IPS-NIHi11 (cell line): ENCODE measurements at places on chromosomes 11 and 22.
A peak's percentile ranks its signal among the peaks of the same experiment; 100 is the strongest.

GRCh38 chr11:118108513-118108912 is 21.8 kb upstream of the SMIM35 start:
- DNase-seq, result peak; percentile 50

- no peak for DNase-seq
Measured at GRCh38 chr22:46546466-46547178, 9.2 kb upstream of the CELSR1 start.

GRCh38 chr22:17637490-17638181 is 921 bp upstream of the BCL2L13 start:
- DNase-seq, result no peak

DNA sequence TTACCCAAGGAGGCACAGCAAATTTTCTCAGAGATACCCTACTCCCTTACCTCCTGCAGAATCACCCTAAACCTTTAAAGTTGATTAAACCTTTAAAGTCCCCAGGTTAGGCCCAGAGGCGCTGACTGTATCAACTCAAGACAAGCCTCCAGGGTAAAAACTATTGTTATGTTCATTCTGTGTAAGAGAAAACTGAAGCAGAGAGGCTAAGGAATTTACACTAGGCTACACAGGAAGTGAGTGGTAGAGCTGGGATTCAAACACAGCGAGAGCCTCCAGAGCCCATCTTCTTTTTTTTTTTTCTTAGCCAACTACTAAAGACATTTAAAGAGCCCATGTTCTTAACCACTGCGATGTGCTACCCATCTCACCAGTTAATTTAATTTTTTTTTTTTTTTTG is 56.3 kb upstream of the GRK3 start:
- no peak for DNase-seq

GRCh38 chr11:20003351-20003750 is 156.9 kb downstream of the DBX1 start:
- no peak for DNase-seq

DNA sequence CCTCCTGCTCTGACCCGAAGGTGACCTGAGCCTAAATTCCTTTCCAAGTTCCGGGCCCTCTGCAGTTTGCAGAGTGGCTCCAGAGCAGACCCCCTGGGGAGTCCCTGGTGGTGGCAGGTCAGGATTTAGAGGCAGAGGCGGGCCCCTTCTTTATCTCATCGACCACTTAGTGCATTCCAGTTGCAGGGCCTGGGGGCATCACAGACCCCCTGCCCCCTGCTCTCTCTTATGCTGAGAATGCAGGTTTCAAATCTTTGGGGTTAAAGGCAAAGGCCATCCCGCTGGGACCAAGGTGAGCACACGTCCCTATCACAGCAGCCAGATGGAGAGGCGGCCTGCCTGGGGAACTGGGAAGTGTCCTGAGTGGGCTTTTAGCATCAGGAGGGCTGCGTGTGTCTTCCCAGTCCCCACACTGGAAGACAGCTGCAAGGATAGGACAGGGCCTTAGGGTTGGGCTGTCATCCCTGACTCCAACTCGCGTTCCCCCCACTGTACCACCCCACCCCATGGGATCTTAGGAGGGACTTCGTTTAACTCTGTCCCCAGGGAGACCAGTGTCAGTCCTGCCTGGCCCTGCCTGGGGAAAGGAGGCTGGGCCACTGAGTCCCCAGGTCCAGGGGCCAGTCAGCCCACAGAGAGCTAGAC is 11.3 kb downstream of the DERL3 start:
- no peak for DNase-seq

- DNase-seq, result peak; percentile 85
Measured at GRCh38 chr11:76208438-76209374, 2.4 kb upstream of the WNT11 start.

GRCh38 chr11:74691755-74692154 is 39.5 kb downstream of the CHRDL2 start:
- DNase-seq, result no peak

DNA sequence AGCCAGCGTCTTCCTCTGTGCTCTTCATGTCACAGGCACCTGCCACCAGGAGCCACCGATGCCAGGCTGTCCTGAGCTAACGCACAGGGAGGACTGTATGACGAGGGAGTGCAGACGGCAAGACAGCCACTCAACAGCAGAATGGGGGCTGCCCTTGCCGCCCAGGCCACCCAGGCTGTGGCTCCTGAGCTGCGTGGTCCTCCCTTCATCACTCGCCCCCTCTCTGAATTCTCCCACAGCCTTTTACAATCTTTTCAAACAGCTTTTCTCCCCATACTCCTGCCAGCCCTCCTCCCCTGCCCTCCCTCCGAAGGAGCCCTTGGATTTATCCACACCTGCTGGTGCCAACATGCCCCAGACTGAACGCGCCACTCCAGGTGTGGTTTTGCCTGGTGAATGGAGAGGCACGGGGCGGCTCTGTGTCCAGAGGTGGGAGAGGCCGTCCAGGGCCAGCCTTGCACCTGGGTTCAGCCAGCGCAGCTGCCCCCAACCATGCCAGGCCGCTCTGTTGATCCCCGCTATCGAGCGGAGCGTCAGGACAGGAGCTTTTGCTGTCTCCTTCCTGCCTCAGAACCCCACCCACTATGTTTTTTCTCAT is 22.0 kb downstream of the OVOL1 start:
- no peak for DNase-seq

DNA sequence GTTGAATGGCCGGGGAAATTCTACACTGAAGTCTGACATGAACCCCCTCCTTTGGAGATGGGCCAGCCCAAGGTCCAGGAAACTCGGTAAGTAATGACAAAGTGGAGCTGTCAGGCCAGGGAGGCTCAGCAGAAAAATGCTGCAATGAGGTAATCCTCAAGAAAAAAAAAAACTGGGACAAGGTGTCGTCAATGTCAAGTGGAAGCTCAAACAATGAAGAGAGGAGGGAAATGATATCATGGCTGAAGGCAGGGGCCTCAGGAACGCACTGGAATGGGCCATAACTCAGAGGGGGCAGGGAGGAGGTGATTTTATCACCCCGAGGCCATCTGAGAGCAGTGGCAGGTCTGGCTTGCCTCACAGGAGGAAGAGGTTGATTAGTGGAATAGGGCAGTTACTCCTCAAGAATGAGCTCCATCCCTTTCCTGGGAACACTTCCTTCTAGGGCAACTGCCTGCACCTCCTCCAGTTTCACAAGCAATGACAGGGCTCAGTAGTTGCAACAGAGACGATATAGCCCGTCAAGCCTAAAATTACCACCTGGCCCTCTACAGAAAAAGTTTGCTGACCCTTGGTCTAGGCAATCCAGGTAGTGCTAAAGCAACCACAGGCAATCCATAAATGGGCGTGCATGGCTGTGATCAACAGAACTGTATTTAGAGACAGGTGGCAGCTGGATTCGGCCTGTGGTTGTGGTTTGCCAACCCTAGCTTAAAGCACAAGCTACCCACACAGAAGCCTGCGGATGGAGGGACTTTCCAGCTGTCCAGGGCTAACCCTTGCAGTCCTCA is 65.2 kb downstream of the FBXO7 start:
- no peak for DNase-seq

- no peak for DNase-seq
Measured at GRCh38 chr22:49093192-49093880, 734.3 kb downstream of the BRD1 start.

DNA sequence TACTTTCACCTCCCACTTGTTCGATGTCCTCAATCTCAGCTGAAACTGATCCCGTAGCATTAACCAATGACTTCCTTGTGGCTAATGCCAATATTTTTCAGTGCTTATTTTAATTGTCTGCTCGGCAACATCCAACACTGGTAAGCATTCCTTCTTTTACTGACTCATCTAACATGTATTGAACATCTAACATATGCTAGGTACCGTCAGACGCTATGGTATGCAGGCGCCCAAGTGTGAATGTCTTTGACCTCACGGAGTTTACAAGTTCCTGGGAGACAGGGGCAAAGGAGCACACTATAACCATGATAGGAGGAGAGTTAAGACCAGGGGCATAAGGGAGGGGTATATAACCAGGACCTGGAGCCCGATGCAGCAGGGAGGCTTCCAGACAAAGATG is 1.7 kb downstream of the BRMS1 start:
- DNase-seq, result no peak

GRCh38 chr11:3707176-3707575 is 36.0 kb upstream of the CHRNA10 start:
- DNase-seq, result no peak

DNA sequence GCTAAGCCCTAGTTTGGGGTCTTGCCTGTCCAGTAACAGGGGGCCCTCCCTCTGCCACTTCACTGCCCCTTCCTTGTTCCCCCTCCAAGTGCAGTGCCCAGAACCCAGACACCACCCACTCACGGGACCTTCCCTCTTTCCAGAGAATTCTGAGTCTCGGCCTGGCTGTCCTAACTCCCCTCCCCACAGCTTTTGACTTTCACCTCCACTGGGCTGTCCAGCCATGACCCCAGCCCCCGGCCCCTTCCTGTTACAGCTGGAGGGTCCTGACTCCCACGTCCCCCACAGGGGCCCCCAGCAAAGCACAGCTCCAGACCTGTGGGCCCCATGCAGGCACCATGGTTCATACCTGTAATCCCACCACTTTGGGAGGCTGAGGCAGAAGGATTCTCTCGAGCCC is 71.5 kb downstream of the BRD1 start:
- DNase-seq, result no peak

DNA sequence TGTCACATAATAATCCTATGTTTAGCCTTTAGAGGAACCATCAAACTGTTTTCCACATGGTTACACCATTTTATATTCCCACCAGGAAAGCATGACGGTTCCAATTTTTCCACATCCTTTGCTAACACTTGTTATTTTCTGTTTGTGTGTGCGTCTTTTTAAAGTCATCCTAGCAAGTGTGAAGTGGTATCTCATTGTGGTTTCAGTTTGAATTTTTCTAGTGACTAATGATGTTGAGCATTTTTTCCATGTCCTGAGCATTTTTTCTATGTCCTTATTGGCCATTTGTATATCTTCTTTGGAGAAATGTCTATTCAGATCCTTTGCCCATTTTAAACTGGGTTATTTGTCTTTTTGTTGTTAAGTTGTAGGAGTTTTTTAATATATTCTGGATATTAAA is 53.7 kb upstream of the DEPDC7 start:
- DNase-seq, result no peak

DNA sequence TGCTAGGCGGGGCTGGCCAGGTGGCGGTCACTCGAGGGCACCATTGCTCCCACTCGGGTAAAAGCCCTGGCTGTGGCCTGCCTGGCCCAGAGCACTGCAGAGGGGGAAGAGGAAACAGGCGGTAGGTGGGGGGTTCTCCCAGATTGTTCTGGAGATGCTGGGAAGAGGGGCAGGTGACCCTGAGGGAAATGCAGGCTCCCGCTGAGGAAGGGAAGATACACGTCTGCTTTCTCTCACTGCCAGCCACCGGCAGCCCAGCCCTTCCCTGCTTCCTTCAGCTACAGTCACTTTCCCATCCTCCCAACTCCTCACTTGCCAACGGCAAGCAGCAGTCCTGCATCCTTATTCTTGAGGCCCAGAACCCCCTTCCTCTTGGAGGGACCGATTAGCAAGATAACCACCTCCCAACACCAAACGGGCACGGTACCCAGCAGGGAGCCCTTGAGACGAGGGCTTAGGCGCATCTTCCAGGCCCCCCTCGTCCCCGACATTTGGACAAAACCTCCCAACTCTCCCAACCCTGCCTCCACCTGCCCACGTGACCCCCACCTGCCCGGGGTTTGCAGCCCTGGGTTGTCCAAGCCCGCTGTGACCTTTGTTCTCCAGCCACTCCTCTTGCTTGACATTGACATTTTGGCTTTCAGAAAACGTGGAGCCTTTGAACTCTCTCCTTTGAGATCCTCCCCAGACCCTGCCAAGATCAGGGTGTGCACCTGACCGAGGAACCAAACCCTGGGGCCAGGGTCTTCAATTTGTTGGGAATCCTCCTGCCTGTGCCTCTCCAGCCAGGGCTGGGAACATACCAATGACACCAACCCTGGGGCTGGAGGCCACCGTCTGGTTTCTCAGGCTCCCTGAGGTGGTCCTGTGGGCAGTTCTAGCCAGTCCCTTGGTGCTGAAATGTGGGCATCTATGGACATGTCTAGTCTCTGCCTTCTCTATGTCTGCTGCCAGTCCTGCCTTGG is 48.8 kb upstream of the TTLL12 start:
- DNase-seq, result no peak

GRCh38 chr11:115488945-115489344 is 15.3 kb downstream of the CADM1 start:
- DNase-seq, result no peak

DNA sequence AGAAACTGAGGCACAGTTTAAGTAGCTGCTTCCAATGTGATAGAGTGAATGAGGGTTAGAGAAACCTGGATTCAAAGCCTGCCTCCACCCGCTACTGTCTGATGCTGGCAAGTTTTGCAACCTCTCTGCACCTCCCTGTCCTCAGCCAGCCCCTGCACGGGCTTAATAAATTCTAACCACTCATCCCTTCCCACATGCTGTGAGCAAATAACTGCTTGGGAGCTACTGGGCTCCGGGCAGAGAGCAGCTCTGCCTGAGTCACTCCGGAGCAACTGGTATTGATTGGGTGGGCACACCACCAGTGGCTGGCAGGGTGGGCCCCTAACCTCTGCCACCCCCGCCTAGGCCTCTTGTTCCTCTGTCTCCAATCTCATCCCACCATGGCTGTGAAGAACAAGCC is 104.3 kb upstream of the SYT13 start:
- no peak for DNase-seq

- no peak for DNase-seq
Measured at GRCh38 chr22:46432164-46433068, 96.9 kb downstream of the TRMU start.

- DNase-seq, result no peak
Measured at GRCh38 chr11:92720385-92720784, 249.1 kb upstream of the MTNR1B start.

- DNase-seq, result no peak
Measured at GRCh38 chr11:69874178-69874983, 55.2 kb upstream of the FGF3 start.

DNA sequence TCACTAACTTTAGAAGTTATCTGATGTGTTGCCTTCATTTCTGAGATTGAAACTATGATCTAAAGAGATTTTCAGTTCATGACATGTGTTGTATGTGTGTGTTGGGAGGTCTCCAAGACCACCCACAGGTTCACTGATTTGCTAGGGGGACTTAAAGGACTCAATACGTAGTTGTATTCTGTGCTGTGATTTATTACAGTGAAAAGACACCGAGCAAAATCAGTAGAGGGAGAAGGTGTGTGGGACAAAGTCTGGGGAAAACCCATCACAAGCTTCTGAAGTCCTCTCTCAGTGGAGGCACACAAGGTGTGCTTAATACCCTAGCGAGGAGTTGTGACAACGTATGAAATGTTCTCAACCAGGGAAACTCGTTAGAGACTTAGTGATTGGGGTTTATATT is 35.6 kb downstream of the RNF169 start:
- DNase-seq, result no peak

GRCh38 chr11:25943777-25944661 is 387.9 kb upstream of the ANO3 start:
- no peak for DNase-seq

DNA sequence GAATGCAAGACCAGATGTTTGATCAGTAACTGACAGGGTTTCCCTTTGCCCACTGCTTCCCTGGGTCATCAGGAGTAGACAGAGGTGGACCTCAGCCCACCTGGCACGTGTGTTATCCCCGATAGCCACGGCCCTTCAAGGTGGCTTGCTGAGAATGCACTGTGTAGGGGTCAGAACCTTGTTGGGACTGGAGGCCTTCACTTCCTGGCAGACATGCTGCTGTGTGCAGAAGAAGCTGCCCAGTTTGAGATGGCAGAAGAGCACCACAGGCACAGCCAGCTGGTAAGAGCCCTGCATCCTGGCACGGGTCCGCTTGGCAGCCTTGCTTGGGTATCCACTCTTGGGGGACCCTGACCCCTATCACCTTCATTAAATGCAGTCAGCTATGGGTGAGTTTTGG is 81.8 kb downstream of the SFI1 start:
- DNase-seq, result no peak
